EH (cell line): ENCODE measurements at places on chromosomes 7 and 10.

- no peak for DNase-seq
Measured at GRCh38 chr10:82452676-82453075, 577.7 kb downstream of the NRG3 start.

DNA sequence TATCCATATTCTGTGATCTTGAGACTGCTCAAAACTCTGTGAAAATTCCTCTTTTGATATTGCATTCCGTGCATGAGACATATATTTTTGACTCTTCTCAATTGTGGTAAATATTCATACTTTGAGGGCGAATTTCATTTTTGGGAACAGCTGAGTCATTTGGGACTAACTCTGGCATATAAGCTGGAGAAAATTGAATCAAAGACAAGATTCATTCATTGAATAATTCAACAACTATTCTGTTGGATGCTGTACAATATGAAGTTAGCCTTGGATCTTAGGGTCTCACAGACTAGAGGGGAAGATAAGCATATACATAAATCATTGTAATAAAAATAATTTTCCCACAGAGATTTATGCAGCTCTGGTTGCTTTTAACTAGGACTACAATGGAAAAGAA lies 183.2 kb upstream of the NEBL start:
- DNase-seq: no peak

- peak; percentile 75 for DNase-seq
Measured at GRCh38 chr10:3192856-3193635, 20.5 kb upstream of the PITRM1 start.

DNA sequence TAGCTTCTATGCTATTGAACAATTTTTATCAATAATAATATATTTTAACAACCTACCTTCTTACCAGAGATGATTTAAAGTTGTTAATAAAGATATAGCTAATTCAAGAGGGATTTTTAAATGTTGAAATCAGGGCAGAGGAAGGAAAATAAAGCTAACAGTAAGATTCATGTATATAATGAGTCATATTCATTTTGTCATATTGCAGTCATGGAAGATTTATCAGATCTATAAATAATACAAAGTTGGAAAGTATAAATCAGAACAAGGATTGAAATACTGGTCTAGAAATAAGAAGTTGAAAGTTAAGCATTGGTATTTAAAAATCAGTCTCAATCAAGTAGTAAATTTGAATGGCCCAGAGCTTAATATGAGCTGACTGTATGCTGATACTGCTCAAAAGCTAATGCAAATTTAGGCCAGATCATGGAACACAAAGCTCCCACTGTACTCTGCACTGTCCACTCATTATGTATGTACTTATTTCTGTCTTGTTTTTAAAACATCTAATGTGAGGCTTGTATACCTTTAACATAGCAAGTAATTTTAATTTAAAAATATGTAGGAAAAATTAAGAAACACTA lies 196.9 kb downstream of the ZEB1 start:
- peak; percentile 12 for DNase-seq

DNA sequence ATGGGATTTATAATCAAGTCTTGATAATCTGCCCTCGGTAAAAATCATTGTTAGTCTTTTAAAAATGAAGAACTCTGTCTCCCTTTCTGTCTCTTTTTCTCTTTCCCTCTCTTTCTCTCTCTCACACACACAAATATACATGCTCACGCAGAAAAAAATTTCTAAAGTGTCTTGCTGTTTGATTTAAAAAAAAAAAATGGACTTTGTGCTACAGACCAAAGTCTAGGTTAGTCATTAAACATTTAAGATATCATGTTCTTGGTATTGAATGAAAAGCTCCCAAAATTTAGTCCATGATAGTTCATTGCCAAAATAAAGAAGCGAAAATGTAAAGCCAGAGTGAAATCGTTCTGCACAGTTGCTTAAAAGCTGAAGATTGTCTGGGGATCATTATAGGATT lies 665.8 kb downstream of the SORCS1 start:
- no peak for DNase-seq

DNA sequence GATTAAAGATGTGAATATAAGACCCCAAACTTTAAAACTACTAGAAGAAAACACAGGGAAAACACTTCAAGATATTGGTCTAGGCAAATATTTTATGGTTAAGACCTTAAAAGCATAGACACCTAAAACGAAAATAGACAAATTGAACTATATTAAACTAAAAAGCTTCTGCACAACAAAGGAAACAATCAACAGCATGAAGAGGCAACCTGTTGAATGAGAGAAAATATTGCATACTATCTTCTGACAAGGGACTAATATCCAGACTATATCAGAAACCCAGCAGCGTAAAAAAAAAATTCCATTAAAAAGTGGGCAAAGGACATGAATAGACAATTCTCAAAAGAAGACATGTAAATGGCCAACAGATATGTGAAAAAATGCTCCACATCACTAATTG lies 18.6 kb downstream of the PAPSS2 start:
- no peak for DNase-seq

GRCh38 chr10:11294831-11295450 lies 277.3 kb downstream of the CELF2 start:
- no peak for DNase-seq

- DNase-seq: no peak
Measured at GRCh38 chr7:15284396-15284795, 277.4 kb downstream of the AGMO start.

DNA sequence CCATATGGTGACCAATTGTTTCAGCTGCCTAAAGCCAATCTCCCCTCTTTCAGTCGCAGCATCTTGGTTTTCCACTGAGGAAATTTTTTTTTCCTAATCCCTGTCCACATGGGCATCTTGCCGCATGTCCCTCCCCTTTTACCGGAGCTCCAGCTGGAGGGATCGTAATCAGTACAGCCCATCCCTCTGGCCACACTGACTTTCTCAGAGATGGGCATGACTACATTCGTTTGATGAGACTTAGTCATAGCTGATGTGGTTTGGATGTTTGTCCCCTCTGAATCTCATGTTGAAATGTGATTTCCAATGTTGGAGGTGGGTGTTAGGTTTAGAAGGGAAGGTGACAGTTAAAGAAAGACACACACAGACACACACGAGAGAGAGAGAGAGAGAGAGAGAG lies 186.8 kb upstream of the CXCL12 start:
- peak; percentile 82 for DNase-seq

DNA sequence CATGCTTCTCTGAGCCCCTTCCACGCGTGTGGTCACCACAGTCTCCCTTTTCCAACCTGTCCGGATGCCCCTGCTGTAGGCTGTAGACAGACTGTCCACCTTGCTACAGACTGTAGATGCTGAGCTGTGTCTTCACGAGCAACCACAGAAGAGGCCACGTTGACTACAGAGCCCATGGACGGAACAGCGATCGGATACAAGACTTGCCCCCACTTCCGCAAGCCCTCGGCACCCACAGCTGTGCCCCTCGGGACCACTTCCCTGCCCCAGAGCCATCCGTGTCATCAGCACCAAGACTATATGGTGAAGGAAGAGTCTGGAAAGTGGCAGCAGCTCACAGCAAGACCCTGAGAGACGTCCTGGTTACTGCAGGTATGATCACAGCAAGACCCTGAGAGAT lies 491.4 kb downstream of the DNAJB6 start:
- DNase-seq: no peak

DNA sequence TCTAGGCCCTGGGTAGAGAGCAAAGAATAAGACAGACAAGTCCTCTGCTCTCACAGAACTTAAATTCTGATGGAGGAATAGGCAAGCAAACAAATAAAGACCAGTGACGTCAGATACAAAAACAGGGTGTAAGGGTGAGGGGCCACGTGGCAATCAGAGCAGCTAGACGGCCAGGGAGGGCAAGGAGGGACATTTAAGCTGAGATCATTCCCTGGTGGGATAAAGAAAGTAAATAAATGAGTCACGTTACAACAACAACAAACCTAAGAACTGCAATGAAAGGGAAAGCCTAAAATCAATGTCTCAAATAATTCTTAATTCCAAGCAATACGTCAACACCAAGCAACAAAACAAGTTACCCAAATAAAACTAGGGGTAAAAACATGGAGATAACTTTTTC lies 21.8 kb downstream of the STN1 start:
- DNase-seq: peak; percentile 20

DNA sequence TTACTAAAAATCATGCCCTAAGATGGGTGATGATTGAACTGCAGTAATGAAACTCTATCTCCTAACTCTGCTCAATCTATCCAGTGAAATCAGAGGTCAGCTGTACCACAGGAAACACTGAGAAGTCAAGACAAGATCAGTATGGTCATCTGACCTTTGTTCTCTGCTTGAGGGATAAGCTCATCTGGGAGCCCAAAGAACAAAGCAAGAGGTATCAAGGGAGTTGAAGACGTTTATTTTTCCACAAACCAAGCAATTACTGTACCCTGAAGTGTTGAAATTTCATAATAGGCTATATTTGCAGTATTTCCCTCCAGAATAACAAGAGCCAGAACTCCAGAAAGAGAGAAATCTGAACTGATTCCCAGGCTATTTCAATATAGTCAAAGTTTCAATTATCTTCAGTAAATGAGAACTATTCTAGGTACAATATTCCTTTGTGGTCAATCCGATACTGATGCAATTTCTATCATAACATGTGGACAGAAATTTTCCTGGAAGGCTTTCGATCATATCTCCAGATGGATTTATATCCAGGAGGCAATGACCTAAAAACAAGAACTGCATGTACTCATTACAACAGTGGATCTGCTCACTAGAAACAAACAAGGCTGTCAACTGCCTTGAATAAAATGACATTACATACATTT lies 345.3 kb downstream of the TNS3 start:
- DNase-seq: no peak

DNA sequence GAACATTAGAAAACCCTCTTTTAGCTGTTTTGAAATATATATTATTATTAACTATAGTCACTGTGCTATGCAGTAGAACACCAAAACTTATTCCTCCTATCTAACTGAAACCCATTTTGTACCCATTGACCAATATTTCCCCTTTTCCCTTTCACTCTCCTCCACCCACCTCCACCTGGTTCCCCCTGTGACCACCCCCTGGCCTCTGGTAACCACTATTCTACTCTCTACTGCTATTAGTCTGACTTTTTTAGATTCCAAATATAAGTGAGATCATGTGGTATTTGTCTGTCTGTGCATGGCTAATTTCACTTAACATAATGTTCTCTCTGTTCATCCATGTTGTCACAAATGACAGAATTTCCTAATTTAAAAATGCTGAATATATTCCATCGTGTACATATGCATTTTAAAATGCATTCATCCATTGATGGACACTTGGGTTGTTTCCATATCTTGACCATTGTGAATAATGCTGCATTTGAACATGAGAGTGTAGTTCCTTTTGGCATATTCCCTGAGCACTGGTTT lies 18.7 kb downstream of the TBC1D12 start:
- no peak for DNase-seq

- no peak for DNase-seq
Measured at GRCh38 chr7:155941688-155942087, 129.4 kb upstream of the SHH start.

DNA sequence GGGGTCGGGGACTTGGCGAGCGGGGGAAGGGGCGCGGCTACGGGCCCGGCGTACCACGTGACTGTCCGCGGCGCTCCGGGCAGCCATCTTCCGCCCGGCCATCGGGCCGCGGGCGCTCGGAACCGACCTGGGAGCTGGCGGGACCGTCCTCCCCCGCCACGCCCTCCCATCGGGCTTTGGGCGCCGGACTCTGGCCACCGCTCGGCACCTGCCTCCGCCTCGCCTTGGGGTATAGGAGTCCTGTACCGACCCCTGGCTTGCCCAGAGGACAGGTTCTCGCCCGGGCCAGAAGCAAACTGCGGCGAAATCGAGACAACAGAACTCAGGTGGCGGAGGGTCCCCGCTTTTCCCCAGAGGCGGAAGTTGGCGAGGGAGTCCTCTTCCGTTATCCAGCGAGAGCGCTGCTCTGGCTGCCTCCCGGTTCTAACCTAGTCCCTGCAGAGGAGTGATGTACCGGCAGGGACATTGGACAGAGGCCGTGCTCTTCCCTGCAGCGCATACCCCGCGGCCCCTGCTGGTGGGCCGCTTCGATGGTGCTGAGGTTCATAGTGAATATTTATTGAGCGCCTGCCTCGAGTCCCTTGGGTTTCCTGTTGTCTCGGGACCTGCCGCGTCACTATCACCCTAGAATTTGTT lies 1.2 kb upstream of the SGMS1 start:
- DNase-seq: peak; percentile 76

DNA sequence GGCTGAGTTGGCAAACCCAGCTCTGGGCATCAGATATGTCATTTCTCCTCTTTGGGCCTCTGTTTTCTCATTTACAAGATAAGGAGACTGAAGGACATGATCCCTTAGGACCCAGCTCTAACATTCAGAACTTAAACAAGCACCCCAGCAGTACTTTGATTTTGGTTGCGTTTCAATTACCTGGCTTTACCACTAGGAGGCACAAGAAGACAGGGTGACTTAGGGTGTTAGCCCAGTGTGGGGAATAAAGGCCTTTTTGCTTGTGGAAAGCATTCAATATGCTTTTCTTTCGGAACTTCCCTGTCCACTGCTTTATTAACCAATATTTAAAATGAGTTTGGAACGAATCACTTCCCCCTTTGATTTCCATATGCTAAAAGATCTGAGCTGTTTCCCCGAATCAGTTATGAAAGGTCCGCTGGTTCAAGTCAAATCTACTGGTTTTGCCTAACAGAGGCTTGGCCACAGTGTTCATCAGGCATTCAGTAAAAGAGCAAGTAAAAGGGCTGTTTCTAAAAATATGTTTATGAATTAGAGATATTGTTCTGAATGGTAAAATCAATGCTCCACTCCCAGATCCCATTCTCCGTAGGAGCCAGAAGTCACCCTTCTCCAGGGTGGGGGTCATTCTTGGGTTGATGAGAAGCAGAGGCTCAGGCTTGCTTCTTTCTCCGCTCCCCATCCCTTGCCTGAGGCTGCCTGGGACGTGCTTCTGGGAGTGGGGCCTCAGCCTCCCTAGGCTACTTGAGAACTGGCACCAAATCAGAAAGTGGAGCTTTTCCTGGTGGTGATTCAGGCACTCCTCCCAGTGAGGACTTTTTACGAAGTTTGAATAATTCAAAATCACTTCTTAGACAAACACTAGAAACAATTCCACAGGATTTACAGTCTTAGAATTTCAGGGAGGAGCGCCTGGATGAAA lies 105.5 kb downstream of the MYOF start:
- DNase-seq: peak; percentile 97

GRCh38 chr10:4719036-4719435 lies 107.0 kb upstream of the AKR1E2 start:
- no peak for DNase-seq

- DNase-seq: no peak
Measured at GRCh38 chr10:34629084-34629483, 186.0 kb downstream of the PARD3 start.

DNA sequence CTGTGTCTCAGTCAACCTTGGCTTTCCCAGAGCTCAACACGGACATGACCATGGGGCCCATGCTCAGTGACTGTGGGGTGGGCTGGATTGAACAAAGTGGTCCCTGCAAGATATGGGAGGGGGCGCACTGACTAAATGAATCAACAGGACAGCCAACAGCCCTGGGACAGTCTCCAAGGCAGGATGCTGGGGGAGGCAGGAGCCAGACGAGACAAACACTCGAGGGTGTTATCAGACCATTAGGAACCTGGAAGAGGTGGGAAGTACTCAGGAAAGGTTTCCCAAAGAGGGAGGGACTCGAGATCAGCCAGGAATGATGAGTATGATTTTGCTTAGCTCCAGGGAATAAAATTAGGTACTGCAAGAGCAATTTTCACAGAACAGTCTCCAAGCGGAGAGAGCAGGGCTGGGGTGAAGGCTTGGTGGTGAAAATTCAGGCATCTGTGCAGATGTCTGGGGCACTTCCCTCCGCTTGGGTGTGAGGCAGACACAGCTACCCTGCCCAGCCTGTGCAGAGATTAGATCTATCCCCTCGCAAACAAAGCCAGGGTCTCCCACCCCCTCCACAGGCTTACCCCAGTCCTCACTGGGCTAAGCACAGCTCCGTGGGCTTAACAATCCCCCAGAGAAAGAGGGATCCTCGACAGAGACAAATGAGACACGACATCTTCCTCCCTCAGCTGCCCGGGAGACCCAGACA lies 261.1 kb upstream of the ZMIZ1 start:
- DNase-seq: no peak
